ENCODE measurements at places on chromosomes 4 and X. TPM values are rescaled to one million over a fixed set of nuclear protein-coding genes. Genes with fewer than 3 reads are reported as not detected.

DNA sequence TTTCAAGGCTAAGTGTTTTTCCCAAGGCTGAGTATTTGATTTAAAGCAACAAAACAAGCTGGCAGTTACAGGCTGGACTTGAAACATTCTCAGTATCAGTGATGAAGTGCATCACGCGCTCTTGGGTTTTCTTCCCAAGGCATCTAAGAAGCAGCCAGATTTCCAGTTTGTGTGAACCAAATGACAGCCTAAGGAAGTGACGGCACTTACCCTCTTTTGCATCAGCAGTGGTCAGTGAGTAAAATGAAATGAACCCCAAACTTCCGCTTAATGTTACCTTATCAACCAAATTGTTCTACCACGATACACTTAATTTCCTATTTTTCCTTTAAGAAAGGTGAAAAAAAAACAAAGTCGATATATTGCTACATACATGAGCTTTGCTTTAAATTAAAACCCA, 15.8 kb upstream of the GYPE start:
- DNase-seq = no peak

DNA sequence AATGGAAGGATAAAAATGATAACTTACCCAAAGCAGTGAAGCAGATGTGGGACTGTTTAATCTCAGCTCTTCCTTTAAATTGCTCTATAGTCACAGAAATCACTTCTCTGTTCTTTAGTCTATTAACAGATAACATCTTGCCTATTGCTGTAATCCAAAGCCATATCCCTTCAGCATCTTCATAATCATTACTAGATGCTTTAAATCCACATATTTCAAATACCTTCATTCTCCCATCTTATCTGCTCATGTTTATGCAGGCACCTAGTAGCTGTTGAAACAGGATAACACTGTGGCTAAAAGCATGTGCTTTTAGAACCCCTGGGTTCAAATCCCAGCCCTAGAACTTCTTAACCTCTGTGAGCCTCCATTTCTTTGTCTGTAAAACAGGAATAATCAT, 209.9 kb downstream of the RELL1 start:
- no peak for DNase-seq

- DNase-seq = no peak
These were observed 3.1 kb upstream of the SLC6A8 start for GRCh38 chrX:153684467-153685155.

TACC3 gene
- 10.2 TPM for total RNA-seq

DNA sequence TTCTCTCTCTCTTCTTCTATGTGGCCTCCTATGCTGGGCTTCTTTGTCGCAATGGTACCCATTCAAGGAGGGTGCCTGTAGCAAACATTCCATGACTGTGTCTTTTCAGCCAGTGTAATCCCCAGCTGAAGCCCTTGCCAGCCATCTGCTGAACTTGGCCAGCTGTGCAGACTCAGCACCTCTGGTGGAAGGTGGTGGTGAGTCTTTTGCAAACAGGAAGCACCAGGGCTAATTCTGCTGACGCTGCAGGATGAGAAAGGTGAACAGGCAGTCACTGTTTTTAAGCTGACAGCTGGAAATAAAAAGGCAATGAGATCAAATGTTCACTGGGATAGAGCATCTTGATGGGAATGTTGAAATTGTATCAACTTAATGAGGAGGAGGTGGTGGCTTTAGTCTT, 298.7 kb upstream of the CLNK start:
- DNase-seq = no peak

ETNPPL gene
- not detected for total RNA-seq

DNA sequence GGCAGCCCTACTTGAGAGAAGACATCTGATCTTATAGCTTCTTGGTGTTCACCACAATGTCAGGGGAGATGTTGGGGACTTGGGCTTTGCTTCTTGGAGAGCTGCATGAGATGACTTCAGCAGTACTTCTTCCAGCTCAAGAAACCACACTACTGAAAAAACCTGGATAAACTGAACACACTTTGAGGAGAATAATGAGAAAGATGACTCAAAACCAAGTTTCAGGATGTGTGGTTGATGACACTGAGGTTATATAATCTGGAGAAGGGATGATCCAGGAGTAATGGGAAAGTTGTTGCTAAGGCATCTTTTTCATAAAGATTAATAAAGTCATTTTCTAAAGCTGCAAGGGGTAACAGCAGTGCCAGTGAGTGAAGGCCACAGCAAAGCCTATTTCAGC, 58.4 kb upstream of the PNPLA4 start:
- no peak for DNase-seq

Measured in mesenteric fat pad (tissue), 1 donor.